ENCODE measurements at places on chromosomes 2 and 18.
A peak's percentile ranks its signal among the peaks of the same experiment; 100 is the strongest.

GRCh38 chr18:8513249-8513648 is 96.0 kb upstream of the RAB12 start:
- DNase-seq, result no peak

DNA sequence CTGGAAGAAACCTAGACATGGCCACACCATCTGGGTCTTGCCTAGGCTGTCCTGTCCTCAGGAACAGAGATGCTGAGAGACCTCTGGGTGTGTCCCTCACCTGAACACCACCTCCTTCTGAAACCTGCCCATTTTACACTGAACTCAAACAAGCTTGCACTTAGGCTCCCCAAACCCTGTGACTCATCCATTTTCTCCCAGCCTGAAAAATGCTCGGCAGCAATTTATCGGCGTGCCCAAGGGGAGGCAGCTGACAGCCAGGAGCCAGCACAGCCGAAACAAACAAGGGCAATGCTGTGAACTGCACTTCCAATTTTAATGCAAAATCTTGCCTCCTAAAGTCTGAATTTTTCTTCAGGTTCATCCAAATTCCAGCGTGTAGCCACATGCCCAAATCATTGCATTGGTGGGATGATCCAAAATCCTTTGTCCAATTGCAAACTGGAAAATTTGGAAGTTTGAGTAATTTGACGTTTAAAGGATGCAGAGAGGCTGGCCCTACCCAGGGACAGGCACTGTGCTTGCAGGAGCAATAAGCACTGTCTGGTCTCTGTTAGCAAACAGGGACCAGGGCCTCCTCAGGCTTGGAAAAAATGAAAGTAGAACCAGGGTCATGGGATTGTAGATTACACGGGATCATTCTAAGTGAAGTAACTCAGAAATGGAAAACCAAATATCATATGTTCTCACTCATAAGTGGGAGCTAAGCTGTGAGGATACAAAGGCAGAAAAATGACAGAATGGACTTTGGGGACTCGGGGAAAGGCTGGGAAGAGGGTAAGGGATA is 67.7 kb downstream of the GALNT14 start:
- DNase-seq, result no peak

DNA sequence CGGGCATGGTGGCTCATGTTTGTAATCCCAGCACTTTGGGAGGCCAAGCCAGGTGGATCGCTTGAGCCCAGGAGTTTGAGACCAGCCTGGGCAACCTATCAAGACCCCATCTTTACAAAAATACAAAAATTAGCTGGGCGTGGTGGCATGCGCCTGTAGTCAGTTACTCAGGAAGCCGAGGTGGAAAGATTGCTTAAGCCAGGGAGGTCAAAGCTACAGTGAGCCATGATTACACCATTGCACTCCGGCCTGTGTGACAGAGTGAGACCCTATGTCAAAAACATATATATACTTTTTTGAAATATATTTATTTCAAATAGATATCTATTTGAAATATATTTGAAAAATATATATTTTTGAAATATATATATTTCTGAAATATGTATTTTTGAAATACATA is 10.9 kb downstream of the OSBPL1A start:
- no peak for DNase-seq

GRCh38 chr2:212154477-212154878 is 384.1 kb downstream of the ERBB4 start:
- DNase-seq, result no peak

- no peak for DNase-seq
These were observed 96.8 kb downstream of the CLIP4 start for GRCh38 chr2:29212009-29212408.

DNA sequence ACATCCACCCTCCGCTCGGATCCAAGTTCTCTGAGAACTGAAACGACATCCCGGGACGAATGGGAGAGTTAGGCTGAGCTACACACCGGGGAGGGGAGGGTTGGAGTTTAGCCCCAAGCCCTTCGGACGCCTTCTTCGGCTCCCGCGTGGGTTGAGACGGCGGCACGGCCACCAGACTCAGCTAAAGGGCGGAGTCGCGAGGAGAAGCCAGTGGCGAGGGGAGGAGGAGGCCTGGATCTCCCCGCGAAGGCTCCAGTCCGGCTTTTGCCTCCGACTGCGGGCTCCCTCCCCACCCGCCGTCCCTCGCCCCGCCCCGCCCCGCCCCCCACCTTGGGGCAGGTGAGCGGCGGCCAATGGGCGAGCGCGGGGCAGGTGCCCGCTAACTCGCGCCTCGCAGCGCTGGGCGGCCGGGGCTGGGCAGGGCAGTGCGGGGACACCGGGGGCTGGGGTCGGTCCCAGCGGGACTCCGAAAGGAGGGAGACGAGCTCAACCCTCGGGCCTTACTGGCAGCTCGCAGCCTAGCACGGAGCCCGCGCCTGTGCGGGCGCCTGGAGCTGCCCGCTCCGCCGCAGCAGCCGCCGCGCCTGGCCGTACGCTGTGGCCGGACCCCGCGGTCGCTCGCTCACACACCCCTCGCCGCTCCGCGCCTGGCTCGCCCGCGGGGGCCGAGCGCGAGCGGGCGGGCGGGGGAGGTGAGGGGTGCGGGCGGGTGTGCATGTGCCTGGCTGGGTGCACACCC is at the start of gene EMX1:
EMX1 (plus strand) TSS at position 382 of the 739 bp plus-strand sequence; CDS start at position 716, 334 bp downstream.
- DNase-seq, result peak; percentile 27

GRCh38 chr2:135175177-135175576 is 123.1 kb downstream of the RAB3GAP1 start:
- DNase-seq, result no peak

DNA sequence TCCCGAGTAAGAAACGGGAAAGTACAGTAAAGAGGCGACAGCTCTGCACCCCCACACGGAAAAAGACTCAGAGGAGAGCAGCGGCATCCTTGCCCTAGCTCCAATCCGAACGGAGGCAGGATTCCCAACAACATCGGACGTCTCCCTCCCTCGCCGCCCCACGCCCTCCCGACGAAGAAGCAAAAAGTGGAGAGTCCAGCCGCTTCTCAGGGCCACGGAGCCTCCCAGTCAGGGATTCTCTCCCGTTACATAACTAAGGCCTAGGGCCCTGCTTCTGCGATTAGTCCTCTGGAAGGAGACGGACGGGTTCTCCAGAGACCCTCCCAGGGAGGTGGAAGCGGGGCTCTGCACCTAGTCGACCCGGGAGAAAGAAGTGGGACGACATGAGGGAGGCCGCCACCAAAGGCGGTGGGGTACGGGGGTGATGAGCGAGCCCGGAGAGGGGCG is 587 bp downstream of the SUMO1 start:
- DNase-seq, result no peak

GRCh38 chr2:86563650-86564061 is 413 bp upstream of the CHMP3 start:
- no peak for DNase-seq

- no peak for DNase-seq
These were observed 441.7 kb downstream of the THSD7B start for GRCh38 chr2:137207030-137207429.

- no peak for DNase-seq
These were observed 66.1 kb upstream of the ATG16L1 start for GRCh38 chr2:233185330-233185729.

DNA sequence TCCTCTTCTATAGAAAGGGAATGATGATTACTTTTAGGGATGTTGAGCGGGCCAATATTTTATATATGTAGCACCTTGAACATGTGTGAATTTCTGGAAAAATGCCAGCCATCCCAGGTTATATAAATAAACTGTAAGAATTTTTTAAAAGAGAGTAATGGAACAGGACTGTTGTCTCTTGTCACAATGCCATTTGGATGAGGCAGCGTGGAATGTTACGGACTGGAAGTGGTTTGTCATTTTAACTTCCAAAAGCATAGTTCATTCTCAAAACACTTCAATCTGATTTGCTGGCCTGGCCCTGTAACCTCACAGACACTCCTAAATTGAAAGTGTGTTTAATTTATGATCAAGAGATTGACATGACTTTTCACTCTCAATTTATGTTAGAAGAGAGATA is 70.8 kb downstream of the TPGS2 start:
- DNase-seq, result no peak

- DNase-seq, result no peak
These were observed 41.1 kb downstream of the MAP4K4 start for GRCh38 chr2:101738649-101739048.

- no peak for DNase-seq
These were observed 655.5 kb upstream of the FANCL start for GRCh38 chr2:58896638-58897037.

- no peak for DNase-seq
These were observed 15.9 kb downstream of the ATP8B1 start for GRCh38 chr18:57787068-57787685.

DNA sequence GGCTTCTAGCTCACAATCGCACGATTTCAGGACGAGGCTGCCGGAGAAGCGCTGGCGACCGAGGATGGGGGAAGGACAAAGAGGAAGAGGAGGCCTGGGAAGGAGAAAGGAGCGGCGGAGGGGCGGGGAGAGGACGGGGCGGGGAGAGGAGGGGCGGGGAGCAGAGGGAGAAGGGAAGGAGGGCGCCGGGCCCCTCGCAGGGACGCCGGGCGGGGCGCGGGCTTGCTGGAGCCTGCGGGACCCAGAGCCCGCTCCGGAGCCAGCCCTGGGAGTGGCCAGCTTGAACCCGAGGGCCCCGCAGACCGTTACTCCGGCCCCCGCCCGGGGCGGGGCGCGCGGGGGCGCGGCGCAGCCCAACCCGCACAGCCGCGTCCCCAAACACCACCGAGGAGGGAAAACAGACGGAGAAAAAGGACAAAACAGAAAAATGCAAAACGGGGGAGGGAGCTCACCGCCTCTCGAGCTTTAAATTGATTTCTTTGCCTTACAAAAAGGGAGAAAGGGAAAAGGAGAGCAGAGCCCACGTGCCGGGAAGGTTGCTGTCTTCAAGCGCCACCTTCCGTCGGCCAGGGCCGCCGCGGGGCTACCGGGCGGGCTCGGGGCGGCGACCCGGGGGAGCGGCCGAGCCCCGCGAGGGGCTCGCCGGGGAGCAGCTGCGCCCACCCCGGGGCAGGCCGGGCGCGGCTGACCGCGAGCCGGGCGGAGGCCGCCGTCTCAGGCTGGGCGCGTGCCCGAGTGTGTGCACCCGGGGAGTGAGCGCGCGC is 781 bp upstream of the SOX11 start:
- no peak for DNase-seq

GRCh38 chr18:63265326-63265725 is 54.2 kb downstream of the BCL2 start:
- DNase-seq, result no peak

GRCh38 chr2:23649303-23649702 is 264.3 kb downstream of the KLHL29 start:
- DNase-seq, result no peak

DNA sequence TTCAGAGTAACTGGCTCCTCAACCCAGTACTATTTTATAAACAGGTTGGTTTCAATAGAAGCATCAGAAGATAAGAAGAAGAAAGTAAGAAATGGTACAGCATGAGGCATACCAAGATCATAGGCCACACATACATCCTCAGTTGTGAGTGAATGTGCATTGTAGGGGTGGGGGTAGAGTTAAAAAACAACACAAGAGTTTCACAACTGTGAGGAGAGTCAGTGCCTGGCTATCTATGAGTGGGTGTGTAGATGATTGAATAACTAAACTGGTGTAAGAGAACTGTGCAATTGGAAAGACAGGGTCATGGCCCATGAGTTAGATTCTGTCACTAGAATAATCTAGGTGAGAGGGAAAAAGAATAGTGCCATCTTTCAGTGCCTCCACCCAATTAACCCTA is 748.2 kb upstream of the ACVR2A start:
- DNase-seq, result no peak

DNA sequence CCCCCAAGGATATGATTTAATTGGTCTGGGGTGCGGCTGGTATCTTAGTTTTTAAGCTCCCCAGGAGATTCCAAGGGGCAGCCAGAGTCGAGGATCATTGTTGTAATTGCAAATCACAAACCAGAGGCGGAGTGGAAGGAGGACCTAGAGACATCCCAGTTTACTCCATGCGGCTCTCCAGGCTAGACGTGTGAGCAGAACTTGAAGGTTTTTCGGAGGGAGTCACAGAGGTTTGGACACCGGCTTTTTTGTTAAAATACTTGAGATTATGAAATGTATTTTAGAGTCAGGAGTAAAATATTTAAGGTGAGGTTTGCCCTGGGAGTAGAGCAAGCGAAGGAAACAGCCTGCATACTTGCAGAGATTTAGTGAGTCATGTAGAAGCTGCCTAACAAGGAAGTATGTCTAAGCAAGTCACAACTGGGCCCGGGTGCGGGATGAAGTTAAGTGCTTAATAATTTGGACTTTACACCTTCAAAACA is 39.5 kb downstream of the TGOLN2 start:
- no peak for DNase-seq

DNA sequence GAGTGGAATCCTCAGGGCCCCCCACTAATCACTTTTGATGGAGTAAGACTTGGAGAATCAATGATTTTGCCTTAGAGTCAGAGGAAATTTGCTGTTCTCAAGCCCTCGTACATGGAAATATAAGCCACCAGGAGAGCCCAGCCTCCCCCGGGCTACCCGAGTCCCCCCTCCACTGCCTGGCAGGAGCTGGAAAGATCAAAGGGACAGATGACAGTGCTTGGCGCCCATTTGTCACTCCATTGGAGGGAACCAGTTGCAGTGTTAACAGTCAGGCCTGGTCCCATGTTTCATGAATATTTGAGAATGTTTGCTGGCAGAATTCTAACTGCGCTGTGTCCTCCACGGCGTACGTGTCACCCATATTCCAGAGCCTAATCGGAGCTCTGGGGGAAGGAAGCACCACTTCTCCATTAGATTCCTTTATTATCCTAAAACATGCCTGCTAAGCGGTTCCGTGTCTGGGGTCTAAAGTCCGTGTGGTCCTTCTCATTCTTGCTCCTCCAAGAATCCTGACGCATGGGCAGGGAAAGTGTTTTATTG is 202.4 kb downstream of the KLHL29 start:
- no peak for DNase-seq

- no peak for DNase-seq
These were observed 4.9 kb downstream of the ANTXR1 start for GRCh38 chr2:69017835-69018234.

GRCh38 chr2:57615855-57616556 is 430.6 kb upstream of the VRK2 start:
- DNase-seq, result no peak

DNA sequence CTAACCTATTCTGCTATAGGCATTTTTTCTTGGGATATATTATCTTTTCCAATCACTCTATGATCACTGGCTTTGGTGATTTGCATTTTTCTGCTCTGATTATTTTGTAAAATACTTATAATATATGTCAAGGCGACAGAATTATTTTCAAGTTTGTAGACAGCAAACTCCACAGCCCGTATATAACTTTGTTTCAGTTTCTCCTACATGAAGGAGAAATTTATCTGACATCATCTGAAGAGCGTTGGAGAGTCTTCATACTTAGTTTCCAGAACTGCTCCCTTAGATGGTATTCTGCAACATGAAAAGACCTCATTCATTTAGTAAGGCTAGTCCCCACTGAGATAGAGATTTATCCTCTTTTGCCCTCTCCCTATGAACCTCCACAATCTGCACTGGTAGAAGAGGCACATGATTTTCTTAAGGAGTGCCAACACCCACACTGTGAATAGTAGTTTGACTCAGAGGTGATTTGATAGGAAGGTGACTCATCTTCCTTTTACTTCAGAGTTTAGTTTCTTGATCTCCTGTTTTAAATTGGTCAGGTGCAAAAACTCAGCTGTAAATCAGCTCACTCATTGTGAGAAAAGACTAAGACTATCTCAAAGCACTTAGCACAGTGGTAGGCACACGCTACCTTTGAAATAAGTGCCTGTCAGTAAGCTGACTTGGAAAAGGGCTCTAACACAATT is 1848.6 kb upstream of the CELF4 start:
- DNase-seq, result no peak
